ENCODE measurements at places on chromosomes 11 and 22.

- no peak for DNase-seq
Observed at GRCh38 chr11:44364596-44364995, 54.7 kb upstream of the ALX4 start.

- no peak for DNase-seq
Observed at GRCh38 chr22:31244046-31244942, 32.2 kb downstream of the LIMK2 start.

- DNase-seq = peak; percentile 48
Observed at GRCh38 chr11:59053387-59053786, 32.7 kb upstream of the GLYATL1B start.

DNA sequence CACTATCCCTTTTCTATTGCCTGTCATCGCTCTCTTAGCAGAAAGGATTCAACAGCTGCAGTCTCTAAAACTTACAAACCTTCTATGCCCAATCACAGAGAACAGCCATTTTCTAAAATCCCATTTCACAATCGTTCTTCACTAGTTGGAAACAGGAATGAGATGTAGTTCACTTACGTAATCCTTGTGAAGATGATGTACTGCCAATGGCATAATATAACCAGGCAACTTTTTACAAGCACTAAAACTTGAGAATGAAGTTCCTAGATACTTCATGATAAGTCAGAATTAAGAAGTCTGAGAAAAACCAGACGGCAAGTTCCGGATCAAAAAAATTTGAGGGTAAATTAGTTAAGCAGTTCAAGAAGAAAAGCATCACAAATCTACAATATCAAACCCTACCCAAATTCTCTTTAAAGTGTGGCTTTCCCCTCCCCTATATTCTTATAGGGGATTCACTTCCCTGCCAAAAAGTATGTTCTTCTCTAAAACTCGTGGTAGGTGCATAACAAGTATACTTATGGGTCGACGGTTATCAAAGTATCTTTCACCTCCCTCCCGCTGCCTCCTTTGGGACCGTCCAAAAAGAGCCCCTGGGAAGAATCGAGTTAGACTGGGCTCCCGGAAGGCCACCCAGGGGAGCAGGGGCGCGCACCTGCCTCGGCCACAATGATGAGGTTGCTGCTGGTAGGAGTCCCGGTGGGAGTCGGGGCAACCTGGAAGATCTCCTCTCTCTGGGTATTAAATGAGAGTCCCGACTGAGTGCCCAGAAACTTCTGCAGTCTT, 666 bp downstream of the MSANTD4 start:
- no peak for DNase-seq

DNA sequence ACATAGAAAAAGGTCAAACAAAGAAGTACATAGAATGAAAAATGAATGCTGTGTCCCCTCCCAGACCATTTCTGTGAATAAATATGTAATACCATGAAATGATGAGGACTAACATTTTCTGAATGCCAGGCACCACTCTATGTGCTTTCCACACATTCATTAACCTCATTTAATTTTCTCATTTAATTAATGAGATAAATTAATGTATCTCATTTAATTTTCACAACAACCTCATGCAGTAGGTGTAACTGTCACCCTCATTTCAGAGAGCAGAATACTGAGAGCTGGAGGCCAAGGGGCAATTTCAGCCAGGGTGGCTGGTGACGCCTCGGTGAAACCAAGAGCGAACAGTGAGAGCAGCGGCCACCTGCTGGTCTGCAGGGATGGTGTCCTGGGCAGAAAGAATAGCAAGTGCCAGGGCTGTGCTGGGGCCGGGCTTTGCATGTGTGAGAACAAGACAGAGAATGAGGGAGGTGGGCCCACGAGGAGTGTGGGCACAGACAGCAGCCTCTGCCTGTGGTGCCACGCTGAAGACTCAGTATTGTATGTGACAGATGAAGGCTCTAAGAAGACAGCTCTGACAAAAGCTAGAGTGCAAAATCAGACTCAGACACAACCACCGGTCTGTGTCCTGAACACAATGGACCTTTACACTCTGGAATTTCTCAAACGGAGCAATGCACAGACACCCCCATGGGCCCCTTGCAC, 1.8 kb upstream of the SERPIND1 start:
- DNase-seq = no peak

DNA sequence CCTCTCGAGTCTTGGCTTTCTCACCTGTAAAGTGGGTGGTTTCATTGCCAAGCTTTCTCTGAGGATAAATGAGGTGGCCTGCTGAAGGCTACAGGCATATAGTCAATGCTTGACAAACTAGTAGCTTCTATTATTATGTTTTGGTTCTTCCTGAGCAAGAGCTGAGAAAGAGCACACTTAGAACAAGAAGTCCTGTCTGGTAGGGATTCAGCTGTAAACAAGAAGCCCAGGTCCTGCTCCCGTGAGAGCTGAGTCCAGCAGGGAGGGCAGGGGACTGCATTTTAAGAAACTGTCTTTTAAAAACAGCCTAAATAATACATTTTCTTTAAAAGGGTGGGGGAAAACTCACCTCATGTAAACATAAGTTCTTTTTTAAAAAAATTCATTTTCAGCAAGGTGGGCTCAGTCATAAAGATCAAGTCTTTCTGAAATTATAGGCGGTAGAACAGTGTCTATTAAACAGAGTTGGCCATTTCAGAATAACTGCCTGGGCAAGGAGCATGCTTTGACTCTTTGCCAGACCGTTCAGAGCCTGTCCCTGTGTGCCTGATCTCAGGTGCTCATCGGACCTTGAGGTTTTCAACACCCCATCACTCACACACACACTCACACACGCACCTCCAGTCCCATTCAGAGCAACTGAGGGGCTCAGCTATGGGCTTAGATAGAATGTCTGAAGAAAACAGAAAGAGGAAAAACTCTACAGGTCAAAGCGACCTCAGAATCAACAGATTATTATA, 29.2 kb upstream of the MYO18B start:
- DNase-seq = no peak

- DNase-seq = no peak
Observed at GRCh38 chr11:19597876-19598275, 114.8 kb upstream of the NAV2 start.

GRCh38 chr11:99814021-99814420, 793.3 kb downstream of the CNTN5 start:
- no peak for DNase-seq

DNA sequence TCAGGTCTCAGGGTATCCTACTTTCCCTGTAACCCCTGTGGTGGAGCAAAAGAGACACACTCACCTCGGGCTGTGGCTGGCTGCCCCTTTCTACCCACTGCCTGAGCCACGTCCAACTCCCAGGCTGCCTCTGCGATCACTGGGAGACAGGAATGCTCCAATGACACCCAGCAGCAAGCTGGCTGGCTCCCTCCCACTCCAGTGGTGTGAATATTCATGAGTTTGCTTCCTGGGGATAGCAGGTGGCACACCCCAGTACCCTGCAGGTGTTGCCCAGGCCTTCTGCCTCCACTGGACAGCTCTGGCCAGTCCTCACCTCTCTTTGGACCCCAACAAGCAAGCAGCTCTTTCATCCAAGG, 9.7 kb downstream of the GAL3ST1 start:
- no peak for DNase-seq

GRCh38 chr11:63490551-63491239, at the start of gene PLAAT5:
TSS of gene PLAAT5 (minus strand) at chr11:63491167. CDS start at chr11:63491034, 133 bp downstream.
- DNase-seq = no peak

Data from T-helper 2 cell (primary cell).